Brain microvascular endothelial cell (primary cell): ENCODE measurements at places on chromosomes 12 and 14.

- peak; percentile 61 for DNase-seq
These were observed 35.7 kb downstream of the SSH1 start for GRCh38 chr12:108821407-108822397.

DNA sequence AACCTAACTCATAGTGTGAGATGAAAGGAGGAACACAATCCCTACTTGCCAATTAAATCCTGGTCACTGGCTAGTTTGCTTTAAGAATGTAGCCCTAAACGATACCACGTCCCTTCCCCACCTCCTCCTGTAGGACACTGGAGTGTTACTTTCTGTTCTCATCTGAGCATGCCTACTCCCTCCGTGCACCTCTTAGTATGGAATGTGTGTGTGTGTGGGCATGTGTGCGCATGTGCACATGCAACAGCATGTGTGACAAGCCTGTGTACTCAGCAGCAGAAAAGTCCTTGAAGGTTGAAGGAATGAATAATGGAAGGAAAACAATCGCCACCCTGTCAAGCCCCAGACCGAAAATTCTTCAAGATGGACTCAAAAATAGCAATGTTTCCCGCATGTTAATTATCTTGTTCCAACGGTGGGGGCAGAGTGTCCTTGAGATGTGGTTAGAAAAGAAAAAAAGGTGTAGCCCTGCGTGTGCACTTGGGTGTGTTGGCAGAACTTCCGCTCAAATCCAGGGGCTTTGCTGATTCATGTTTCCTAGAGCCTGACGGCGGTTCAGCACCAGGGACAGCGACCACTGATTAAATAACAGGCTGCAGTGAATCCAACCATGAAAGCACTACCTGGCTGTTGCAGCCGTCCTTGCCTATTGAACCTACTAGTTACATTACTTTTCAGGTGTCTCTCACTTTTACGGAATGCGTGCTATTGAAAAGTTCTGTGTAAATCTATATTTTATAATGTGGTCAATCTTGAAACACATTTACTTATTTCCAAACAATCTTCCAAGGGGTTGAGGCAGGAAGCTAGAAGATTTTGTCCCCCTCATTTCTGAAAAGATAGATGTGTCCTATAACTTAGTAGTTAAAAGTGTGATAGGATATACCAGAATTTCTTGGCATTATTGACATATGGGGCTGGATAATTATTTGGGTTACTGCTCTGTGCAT lies 79.8 kb downstream of the SRRM4 start:
- peak; percentile 34 for DNase-seq

- DNase-seq: no peak
These were observed 10.0 kb downstream of the VWF start for GRCh38 chr12:6114476-6114870.

DNA sequence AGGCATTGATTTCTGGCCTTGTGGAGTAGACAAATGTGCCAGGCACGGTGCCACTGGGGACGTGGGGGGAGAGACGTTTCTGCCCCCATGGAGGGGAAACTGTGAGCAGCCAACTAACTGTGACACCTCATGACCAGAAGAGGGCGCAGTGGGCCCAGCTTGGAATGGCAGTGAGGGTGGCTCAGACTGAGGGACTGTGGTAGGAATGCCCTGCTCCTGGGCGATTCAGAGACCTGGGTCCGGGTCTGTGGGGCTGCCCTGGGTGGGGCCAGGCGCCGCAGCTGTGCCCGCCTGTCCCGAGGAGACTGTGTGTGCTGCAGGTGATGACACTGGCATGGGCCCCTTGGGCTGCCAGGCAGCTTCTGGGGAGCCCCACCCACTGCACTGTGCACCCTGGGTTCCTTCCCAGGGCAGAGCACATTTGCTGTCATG lies 60.6 kb downstream of the SLC25A47 start:
- DNase-seq: peak; percentile 48

DNA sequence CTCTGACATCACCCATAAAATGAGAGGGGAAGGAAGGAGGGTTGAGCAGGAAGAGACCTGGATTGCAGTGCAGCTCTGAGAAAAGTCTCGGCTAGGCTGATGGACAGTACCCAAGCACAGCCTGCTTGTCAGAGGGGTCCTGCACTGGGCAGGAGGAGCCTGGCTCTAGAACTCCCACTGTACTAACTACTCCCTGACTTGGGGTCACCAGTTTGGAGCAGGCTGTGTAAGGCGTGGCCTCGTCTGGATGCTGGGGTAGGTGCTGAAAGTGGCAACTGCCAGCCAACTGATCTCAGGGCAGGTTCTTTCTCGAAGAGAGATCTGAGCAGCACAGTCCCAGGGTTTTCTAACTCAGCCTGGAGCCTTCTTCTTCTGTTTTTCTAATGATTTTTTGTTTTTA lies 176.3 kb downstream of the ATP23 start:
- DNase-seq: no peak

DNA sequence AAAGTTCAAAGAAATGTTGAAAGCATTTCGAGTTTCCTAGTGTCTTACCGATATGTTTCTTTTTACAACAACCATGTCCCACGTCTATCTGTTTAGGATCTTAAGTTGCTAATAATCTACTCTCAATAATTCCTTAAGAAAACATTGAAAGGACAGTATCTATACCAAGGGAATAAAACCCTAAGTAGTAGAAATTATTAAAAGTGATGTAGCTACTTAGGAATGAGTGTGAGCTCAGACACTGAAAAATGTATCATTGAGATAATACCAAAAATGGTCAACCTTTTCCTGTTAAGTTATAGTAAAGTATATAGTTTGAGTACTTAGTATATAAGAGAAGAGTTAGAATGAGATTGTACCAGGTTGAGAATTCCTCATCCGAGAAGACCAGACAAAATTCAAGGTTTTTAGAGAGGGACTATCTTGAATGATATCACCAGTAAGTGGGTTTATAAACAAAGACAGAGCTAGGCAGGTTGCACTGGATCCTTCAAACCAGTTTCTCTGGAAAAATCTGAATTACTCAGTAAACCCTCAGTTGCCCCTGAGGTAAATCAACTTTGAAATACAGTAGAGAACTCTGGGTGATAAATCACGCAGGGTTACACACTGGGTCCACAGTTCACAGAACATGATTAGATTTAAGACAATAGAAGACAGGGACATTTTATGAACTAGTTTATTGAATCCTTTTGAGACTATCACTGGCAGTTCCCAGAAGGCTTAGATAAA lies 96.8 kb downstream of the ERGIC2 start:
- peak; percentile 4 for DNase-seq

GRCh38 chr14:94659256-94659655 lies 47.1 kb downstream of the SERPINA3 start:
- DNase-seq: no peak

- DNase-seq: no peak
These were observed 691.0 kb upstream of the SEL1L start for GRCh38 chr14:82224610-82225009.

DNA sequence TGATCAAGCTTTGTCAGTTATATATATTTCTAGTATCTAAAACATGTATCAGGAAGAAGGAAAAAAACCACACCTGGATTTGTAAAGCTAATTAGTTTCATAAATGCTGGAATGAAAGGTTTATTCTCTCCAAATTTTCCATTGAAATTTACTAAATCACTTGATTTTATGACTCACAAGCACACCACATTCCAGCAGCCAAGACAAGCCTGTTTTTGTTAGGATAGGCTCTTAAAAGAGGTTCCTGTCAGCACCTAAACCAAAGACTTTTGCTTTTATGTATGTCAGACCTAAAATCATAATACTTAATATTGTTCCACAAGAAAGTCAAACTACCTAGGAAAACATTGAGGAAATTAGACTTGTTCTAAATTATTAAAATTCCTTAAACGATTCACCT lies 85.3 kb upstream of the PAWR start:
- peak; percentile 45 for DNase-seq

GRCh38 chr12:58915037-58915436 lies 5.3 kb downstream of the LRIG3 start:
- DNase-seq: no peak

- no peak for DNase-seq
These were observed 277.9 kb downstream of the SSPN start for GRCh38 chr12:26473291-26473690.

DNA sequence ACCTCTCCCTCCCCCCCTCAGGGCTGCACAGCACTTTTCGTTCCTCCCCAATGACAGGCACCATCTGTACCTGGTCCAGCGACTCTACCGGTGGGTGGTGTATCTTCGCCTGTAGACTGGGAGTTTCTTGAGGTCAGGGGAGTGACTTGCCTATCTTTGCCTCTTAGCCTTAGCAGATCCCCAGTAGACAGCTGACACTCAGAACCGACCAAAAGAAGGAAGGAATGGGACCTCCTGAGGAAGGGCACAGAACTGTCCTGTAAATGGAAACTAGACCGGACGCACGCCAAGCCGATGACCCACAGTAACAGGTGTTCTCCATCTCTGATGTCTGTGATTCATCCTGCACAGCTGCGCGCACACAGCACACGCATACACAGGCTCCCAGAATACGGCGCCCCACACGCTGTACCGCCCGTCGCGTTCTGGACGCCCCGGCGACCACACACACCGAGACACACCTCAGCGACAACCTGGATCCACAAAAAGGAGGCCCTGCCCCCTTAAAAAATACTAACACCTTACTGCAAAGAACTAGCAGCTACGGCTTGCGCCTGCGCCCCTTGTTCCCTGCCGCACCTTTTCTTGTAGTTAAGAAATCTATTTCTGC lies 673 bp upstream of the TTC9 start:
- DNase-seq: no peak

GRCh38 chr12:106740818-106741217 lies 33.7 kb upstream of the RIC8B start:
- no peak for DNase-seq
